NCI-H146 (cell line): ENCODE measurements at places on chromosomes 11 and 22.

DNA sequence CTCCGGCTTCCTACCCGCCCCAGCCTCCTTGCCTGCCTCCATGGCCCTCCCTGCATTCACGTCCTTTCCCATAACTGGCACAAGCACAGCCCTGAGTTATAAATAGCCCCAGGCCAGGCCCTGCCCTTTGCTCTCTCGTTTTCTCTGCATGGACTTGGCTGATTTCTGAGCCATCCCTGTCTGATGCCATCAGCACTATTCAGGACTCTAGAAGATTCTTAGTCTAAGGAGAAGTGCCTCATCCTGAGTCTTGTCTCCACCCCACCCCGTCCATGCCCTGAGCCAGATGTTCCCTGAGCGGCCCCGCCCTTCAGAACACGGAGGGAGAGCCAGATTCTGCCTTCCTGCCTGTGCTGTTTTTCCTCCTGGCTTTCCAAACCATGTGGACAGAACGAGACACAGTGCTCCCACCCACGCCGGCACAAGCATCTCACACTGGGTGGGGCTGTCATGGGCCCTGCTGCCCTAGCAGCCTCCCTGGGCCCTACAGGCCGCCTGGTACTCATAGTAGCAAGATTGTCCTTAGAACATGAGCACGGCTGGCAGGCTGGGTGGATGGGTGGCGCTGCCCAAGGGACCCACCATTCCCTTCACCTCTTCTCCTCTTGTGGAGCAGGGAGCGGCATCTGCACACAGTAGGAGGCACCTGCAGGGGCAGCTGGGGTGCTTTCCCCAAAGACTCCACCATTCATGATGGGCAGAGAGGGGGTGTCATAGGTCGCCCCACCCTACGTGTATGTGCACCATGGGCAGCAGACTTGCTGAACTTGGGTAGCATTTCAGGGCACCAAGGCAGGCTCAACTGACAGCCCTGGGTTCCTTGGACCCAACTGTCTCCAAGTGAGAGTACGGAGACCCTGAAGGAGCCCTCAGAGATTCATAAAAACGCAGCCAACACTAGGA, 76.9 kb downstream of the BCR start:
- no peak for DNase-seq

GRCh38 chr11:132444911-132445310, 1074.5 kb downstream of the NTM start:
- no peak for DNase-seq

DNA sequence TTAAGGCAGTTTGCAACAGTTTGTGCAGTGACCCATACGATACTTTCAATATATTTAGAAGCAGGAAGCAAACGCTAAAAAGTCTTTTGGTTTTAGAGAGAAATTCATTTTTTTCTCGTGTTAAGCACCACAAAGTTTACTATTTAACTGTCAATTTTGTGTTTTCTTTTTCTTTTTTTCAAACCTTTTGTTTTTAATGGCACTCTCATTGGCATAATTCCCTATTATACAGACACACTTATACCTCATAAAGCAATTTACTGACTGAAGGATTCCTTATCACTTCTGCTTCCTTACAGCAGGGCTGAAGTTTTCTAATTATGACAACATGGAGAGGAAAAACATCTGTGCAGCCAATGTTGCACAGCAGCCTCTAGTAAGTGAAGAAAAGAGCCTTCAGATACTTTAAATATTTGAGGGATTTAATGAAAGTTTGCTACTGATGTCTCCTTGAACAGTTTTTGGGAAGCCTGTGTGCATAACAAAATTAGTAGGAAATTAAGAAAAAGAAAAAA, 2191.2 kb downstream of the LRRC4C start:
- DNase-seq, result no peak

DNA sequence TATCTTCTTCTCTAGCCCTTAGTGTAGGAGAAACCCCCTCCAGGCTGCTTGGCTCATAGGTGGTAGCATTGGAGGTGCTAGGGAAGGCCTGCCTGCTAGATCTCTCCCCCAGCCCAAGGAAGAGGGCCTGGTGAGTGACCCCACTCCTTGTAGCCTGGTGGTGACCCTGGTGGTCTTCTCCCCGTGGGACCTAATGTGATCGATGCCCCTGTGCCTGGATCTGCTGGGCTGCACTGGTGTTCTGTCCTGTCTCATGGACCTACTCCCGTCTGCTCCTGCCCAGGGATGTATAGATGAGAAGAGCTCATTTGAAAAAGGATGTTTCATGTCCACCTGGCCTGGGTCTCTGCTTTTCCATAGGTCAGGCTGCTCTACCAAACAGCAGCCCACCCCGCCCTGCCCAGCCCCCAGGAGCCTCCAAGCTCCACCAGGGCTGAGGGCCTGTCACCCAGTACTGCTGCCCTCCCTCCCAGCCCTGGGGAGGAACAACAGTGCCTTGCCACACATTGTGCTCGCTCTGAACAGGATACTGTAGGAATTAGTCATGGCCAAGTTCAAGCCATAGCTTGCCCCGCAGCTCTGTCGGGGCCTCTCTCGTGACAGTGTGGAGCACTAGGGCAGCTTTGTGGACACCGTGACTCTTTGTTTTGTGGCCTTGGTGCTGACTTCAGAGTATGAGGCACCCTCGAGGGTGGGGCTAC, 19.7 kb downstream of the SLC37A2 start:
- DNase-seq, result no peak

DNA sequence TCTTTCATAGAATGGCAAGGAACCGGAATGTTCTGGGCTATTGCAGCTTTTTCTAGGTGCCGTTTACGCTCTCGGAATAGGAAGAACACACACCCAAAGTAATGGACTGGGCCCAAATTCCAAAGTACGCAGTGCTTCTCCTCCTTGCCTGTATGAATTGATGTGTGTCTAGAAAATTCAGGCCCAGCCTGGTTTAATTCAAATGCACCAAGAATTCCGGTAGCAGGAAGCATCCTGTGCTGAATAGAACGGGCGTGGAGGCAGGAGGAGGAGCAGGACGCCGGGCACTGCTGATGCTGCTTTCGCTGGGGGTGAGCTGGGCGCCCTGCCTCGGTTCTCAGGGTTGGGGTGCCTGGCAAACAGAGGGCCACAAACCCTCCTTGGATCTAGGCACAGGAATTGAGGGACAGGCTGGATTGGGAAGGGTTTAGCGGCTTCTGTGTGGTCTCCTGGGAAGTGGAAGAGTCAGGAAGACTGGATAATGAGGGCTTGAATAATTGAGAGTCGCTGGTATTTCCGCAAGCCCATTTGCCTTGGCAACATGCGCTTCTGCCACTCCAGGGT, 2.0 kb downstream of the PARVB start:
- DNase-seq, result no peak

GRCh38 chr11:19344661-19345518, 104.1 kb upstream of the E2F8 start:
- peak; percentile 60 for DNase-seq

- DNase-seq, result peak; percentile 11
Observed at GRCh38 chr11:82775736-82776346, 42.2 kb upstream of the FAM181B start.

DNA sequence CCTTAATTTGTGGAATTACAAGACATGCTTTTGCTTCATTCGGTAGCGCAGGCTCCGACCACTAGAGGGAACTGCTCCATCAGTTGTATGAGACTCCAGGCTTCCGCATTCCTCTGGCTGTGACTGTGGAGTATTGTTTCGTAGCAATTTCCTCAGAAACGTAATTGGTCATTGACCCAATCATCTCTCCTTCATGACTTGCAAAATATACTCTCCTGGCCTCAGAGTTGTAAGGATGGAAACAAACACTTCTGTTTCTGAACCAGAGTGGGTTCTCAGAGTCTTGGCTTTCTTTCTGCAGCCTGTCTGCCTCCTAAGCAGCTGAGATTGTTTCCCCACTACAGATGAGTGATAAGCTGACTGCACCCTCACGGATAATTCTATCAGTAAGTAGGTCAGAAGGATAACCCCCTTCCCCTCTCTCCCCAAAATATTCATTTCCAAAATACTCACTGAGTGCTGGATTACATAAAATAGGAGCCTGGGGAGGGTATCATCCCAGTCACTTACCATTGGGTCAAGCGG, 146.8 kb upstream of the ZC3H12C start:
- DNase-seq, result peak; percentile 72

- DNase-seq, result no peak
Observed at GRCh38 chr22:44934454-44934735, 75.4 kb downstream of the PHF21B start.

GRCh38 chr11:113272281-113272680, 42.1 kb upstream of the TTC12 start:
- no peak for DNase-seq

DNA sequence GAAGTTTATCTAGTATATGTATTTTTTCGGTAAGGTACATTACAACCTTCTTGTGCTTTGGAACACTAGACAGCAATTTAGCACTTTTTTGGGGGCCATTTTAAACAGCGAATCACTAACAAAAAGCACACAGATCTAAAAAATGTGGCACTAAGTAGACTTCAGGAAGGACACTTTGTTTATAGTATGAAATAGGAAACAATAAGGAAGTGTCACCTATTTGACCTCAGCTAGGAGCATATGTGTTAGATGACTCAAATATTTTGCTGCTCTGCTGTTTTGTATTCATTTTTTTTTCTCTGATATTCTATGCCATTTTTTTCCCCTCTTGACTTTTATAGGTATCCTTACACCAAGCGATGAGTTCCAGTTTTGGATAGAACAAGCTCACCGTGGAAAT, 5.6 kb downstream of the DYNC2H1 start:
- no peak for DNase-seq

GRCh38 chr11:68505596-68505995, 45.0 kb downstream of the PPP6R3 start:
- DNase-seq, result no peak

- peak; percentile 5 for DNase-seq
Observed at GRCh38 chr22:20000246-20001081, 16.2 kb downstream of the ARVCF start.

GRCh38 chr22:39814899-39815298, 78.7 kb downstream of the ENTHD1 start:
- DNase-seq, result no peak

GRCh38 chr11:8826901-8827560, 84.0 kb upstream of the AKIP1 start:
- DNase-seq, result no peak

GRCh38 chr22:35253946-35254345, 3.3 kb upstream of the HMGXB4 start:
- DNase-seq, result no peak

GRCh38 chr11:128806506-128807261, 60.4 kb downstream of the KCNJ1 start:
- DNase-seq, result no peak

- DNase-seq, result no peak
Observed at GRCh38 chr11:47848700-47849155, 578 bp upstream of the NUP160 start.

GRCh38 chr22:37725551-37726240, 28.8 kb downstream of the TRIOBP start:
- no peak for DNase-seq

DNA sequence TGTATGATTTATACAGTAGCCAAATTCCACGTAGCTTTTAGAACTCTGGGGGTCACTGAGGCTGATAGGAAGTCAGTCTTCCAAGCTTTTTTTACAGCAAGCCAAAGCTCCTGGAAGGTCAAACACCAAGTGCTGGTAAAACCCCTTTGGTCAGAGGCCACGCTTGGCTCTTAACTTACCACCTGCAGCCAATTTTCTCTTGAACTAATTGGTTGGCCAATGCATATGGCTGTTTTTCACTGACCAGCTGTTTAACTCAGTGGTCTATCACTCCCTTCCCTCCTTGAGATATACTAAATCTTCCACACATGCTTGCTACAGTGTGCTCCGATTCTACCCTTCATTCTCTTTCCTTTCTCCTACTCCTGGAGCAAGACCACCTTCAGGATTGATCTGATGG, 116.0 kb downstream of the FAR1 start:
- no peak for DNase-seq

- no peak for DNase-seq
Observed at GRCh38 chr11:58919561-58919960, 19.7 kb upstream of the GLYATL1 start.

DNA sequence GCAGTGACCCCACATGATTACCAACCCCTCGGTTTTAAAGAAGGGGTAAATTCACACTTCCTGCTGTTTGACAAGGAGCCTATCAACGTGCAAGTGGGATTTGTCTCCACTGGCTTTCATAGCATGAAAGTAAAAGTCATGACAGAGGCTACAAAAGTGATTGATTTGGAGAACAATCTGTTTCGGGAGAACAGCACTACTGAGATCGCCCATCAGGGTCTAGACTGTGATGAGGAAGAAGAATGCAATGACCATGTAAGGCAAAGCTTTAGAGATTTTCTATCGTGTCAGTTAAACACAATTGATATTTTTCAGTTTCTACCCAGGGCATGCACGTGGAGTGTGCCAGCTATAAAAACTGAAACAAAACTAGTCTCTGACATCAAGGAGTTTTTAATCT, 41.7 kb downstream of the HORMAD2 start:
- DNase-seq, result no peak

- peak; percentile 8 for DNase-seq
Observed at GRCh38 chr11:27012234-27012921, 18.5 kb downstream of the FIBIN start.

DNA sequence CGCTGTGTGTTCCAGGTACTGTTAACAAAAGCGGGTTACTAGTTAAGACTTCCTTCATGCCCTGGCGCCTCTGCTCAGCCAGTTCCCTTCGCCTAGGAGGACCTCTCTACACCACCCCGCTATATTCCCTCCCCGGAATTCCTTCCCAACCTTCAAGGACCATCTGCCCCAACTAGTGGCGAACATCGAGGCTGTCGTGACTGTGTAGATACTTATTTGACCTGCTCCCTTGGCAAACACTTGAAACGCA, 450 bp upstream of the BCL2L13 start:
- peak; percentile 67 for DNase-seq

DNA sequence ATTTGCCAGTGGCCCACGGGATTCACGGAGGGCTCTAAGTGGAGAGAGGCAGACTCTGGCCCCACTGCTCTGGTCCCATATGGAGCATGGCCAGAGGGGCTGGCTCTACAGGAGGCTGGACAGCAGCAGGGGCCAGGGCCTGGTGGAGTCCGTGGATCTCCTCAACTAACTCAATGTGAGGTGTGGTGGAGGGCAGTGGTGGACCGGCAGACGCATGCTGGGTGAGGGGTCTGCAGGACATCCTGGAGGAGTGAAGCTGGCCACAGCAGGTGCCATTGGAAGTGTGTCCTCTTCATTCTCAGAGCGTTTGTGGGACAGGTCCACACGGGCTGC, 15.6 kb downstream of the IGF2 start:
- no peak for DNase-seq

GRCh38 chr11:26834601-26835000, 112.7 kb upstream of the SLC5A12 start:
- DNase-seq, result no peak

- DNase-seq, result no peak
Observed at GRCh38 chr11:13111813-13112130, 102.7 kb downstream of the RASSF10 start.

DNA sequence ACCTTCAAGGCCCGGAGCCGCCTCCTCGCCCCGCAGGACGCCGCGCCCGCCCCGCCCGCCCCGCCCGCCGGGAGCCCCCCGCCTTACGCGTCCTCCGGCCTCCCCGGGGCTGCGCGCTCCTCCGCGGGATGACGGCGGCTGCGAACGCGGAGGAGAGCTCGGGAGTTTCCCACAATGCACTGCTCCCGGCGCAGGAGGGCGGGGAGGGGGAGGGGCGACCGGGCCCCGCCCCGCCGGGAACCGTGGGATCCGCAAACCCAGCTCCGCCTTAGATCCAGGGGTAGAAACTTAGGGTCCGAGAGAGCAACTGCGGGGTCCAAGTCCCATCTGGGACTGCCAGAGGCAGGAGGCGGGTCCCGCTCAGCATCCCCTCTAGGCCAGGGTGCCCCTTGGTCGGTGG, at the start of gene CEND1:
CEND1 (minus strand) TSS at position 148 of the 400 bp plus-strand sequence. CDS start 1,514 bp downstream, outside the sequence.
- DNase-seq, result peak; percentile 65
